ENCODE measurements at places on chromosomes 13 and 19. TPM values are rescaled to one million over a fixed set of nuclear protein-coding genes. Genes with fewer than 3 reads are reported as not detected.
A peak's percentile ranks its signal among the peaks of the same experiment; 100 is the strongest.

DNA sequence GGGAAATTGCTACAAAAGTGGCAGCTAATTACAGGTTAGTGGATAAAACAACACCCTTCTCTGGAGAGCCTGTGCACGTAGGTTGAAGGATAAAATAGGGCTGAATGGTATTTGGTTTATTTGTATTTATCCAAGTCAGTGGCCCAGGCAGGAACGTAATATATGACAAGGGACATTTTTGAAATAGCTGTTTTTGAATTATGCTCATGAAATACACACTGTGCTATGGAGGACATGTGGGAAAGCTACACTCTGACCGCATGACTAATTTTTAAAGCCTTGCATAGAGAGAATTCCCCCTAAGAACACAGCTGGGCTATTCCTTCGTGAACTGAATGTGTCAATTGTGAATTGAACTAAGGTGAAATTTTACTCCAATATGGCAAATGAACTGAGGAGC, 292.1 kb upstream of the MAB21L1 start:
- no peak for DNase-seq

The PPM1N gene
- 1.6 TPM for total RNA-seq

- no peak for DNase-seq
Measured at GRCh38 chr13:58823701-58824100, 1192.2 kb downstream of the PCDH17 start.

- DNase-seq = peak; percentile 26
Measured at GRCh38 chr13:98274921-98275487, 97.9 kb upstream of the RNF113B start.

- DNase-seq = peak; percentile 89
Measured at GRCh38 chr19:6086068-6086788, 24.1 kb downstream of the RFX2 start.

The OLFM4 gene
- not detected for total RNA-seq

GRCh38 chr13:48949566-48950500, 25.9 kb upstream of the FNDC3A start:
- DNase-seq = no peak

GRCh38 chr19:15122331-15123030, 15.3 kb downstream of the SYDE1 start:
- DNase-seq = no peak

GRCh38 chr19:7856679-7857663, 17.2 kb downstream of the PRR36 start:
- DNase-seq = no peak

DNA sequence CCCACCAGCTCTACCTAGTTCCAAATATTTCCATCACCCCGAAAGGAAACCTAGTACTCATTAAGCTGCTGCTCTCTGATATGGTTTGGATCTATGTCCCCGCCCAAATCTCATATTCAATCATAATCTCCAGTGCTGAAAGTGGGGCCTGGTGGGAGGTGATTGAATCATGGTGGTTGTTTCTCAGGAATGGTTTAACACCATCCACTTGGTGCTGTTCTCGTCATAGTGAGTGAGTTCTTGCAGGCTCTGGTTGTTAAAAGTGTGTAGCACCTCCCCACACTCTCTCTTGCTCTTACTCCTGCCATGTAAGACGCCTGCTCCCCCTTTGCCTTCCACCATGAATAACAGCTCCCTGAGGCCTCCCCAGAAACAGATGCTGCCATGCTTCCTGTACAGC, 43.4 kb upstream of the MED4 start:
- no peak for DNase-seq

DNA sequence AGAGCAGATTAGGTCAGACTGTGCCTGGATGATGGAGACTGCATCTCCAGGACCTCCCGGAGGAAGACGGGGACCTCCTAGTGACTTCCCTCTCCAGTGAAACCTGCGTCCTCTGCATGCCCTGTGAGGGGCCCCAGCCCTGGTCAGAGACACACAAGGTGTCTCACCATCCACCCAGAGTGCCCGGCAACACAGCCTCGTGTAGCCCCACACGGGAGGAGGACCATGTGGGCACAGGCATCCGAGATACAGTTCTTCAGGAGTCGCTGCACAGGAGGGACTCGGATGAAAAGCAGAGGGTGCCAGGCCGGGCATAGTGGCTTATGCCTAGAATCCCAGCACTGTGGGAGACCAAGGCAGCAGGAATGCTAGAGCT, 64.8 kb downstream of the PEPD start:
- DNase-seq = no peak

The TSEN34 gene
- total RNA-seq = 50.2 TPM

The PGLYRP2 gene
- total RNA-seq = not detected

DNA sequence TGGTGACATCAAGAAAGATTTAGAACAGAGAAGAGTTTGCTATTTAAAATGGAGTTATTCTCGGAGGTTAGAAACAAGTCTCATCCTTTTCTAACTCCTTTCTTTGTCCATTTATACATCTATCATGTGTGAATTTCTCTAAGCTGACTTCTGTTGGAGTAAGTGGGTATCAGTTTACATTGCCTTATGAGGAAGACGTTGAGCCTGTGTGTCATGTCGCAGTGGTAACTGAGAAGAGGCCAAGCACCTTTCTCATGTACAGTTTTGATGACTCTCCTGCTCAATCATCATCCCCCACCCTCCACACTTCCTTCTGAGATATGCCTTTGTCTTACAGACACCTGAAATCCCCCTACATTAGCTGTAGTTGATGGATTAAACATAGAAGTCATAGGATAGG, 624.8 kb downstream of the LIG4 start:
- DNase-seq = no peak

DNA sequence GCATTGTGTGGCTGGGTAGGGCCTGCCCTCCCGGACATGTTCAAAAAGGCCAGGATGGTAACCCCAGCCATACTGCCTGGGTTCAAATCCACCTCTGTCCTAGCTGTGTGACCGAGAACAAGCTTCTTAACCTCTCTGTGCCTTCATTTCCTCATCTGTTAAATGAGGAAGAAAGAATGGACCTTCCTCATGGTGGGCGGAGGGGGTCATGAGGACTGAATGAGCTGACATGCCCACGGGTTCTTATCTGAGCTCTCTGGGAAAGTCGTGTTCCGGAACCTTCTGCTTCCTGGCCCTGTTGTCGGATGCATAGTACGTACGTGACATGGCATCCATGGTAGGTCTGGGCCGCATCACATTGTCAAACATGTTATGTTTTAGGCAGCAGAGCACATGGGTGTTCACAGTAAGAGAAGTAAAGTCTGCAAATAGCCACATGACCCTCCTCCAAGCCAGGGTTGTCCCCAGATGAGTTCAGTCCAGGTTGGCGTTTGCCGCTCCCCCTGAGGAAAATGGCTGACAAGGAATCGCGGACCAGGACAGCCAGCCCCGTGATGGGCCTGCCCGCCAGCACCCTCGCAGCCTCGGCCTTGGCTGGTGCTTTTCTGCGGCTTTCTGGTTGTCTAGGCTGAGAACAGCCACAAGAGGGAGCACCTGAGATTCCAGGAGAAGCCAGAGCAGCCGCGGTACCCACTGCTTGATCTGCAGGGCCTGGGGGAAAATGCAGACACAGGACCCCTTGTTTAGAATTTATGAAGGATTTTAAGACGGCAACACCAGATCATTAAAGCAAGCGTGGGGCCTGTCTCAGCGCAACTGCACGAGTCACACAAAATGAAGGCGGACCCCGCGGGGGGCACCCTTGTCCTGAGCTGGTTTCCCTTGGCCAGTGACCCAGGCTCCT, 2.4 kb upstream of the NTN5 start:
- DNase-seq = peak; percentile 58

- DNase-seq = peak; percentile 1
Measured at GRCh38 chr19:30799865-30800755, 427.9 kb downstream of the ZNF536 start.

GRCh38 chr13:51348069-51348967, 8.8 kb downstream of the SERPINE3 start:
- DNase-seq = no peak

The TNFSF11 gene
- under 0.01 TPM for total RNA-seq

The KLK14 gene
- total RNA-seq = not detected

The CGB3 gene
- not detected for total RNA-seq

DNA sequence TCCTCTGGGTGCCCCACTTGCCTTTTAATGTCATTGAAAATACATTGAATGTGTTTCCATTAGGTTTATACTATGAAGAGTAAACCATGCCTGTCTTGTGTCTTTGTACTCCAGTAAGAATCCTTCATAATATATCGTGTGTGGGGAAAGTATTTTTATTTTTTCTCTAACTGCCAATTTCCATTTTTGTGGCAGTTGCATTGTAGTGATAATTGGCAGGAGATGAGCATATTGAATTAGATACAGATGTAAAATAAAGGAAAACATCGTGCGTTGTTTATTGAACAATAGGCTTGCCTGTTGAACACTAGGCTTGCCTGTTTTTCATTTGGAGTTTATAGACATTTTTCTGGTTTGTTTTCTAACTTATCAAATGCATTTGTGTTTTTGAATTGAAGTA, 218.8 kb downstream of the NBEA start:
- no peak for DNase-seq
